ENCODE measurements at places on chromosomes 7 and 10.

DNA sequence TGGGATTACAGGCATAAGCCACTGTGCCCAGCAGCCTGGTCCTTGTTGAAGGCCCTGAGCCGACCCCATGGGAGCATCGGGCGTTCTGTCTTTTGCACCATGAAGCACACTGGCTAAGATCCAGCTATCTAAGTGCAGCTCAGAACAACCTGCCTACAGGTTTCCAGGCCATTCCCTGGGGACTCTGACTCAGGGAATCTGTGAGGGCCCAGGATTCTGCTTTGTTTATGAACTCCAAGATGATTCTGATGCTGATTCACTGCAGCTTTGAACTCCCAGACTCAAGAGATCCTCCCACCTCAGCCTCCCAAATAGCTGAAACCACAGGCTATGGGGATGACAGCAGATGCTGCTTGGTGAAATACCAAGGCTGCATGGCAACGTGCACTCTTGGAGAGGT lies 30.2 kb downstream of the NPTX2 start:
- no peak for DNase-seq

DNA sequence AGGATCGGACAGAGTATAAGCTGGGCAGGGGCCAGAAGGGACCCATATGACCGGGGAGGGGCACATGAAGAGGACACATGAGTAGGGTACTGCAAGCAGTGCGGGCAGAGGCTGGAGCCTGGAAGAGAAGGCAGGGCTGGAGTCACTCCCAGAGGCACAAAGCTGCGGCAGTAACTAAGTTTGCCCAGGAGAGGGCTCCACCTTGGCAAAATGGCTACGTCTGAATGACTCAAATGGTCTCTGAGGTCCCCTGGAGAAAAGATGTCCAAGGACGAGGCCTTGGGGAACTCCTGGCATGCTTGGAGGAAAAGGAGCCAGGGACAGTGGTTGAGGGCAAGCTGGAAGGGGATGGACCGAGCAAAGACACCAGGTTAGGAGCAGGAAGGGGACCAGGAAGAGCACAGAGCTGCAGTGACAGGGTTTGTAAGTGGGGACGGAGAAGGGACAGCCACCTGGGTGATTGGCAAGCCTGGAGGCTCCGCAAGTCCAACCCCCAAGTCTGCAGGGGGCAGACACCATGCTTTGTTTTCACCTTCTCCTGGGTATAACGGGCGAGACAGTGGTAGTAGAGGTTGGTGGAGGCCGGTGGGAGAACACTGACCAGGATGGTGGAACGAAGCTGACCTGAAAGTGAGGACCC lies 43.1 kb upstream of the LBX1 start:
- no peak for DNase-seq

GRCh38 chr10:105268961-105269360 lies 627.9 kb downstream of the SORCS3 start:
- DNase-seq: no peak

DNA sequence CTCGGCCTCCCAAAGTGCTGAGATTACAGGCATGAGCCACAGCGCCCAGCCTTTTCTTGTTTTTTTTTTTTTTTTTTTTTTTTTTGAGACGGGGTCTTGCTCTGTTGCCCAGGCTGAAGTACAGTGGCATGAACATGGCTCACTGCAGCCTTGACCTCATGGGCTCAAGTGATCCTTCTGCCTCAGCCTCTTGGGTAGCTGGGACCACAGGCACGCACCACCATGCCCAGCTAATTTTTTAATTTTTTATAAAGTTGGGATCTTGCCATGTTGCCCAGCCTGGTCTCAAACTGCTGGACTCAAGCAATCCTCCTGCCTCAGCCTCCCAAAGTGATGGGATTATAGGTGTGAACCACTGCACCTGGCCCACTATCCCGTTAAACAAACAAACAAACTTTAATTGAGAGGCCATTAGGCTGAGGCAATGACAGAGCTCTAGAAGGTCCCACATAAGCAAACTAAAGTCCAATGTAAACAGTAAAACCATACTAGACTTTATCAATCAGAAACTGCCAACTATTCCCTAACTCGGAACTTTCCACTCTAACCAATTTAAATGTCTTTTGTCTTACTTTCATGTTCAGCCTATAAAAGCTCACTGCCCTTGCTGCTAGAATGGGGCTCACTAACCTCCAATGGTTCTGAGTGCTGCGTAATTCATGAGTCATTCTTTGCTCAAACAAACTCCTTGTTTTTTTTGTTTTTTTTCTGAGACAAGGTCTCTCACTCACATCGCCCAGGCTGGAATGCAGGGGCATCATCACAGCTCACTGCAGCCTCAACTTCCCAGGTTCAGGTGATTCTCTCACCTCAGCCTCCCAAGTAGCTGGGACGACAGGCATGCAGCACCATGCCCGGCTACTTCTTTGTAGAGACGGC lies 1.9 kb downstream of the DHX32 start:
- DNase-seq: peak; percentile 63

- DNase-seq: peak; percentile 82
Measured at GRCh38 chr7:101244375-101245146, at the start of gene FIS1. FIS1 (minus strand) TSS chr7:101245081; CDS start chr7:101245004, 77 bp downstream.

- DNase-seq: no peak
Measured at GRCh38 chr10:74058658-74059057, 60.7 kb downstream of the VCL start.

- DNase-seq: no peak
Measured at GRCh38 chr10:28012990-28013515, 14.2 kb upstream of the ODAD2 start.

DNA sequence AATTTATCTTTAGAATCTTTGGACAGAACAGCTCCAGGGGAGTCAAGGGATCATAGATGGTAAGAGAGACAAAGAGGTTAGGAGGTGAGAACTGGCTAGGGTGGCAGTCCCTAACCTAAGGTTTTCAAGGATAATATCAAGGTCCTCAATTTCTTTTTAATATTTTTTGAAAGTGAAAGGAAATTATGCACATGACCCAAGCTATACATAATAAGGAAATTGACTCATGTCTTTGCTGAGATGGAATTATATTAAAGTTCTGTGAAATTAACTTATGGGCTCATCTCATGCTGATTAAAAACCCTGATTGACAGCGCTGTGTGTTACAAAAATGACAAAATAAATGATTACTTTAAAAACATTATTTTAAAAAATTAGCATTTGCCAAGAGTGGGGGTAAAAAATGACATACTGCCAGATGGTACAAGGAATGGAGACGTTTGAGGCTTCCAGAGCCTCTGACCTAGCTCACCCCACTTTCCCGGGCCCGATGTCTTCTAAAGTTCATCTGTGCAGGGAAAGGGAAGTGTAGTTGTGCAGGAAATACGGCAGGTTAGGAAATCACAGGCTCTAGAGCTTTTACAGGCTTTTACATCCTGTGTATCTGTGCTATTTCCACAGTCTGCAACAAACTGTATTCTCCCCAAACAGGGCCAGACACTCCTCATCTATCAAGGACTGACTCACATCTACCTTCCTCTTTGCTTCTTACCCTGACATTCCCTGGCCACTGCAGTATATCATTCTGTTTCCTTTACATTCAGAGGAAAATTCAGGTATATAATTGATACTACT lies 185.6 kb upstream of the PRSS58 start:
- DNase-seq: no peak

GRCh38 chr7:93817526-93817925 lies 73.0 kb downstream of the TFPI2 start:
- DNase-seq: no peak

- DNase-seq: no peak
Measured at GRCh38 chr10:120995768-120996167, 144.6 kb downstream of the WDR11 start.

GRCh38 chr7:105028004-105028403 lies 14.0 kb downstream of the KMT2E start:
- no peak for DNase-seq

GRCh38 chr10:13698217-13698616 lies 111.5 kb downstream of the PRPF18 start:
- no peak for DNase-seq

- no peak for DNase-seq
Measured at GRCh38 chr7:107591421-107591820, 11.4 kb downstream of the BCAP29 start.

- no peak for DNase-seq
Measured at GRCh38 chr7:159229683-159230475, 85.2 kb upstream of the VIPR2 start.

GRCh38 chr10:109898666-109899355 lies 24.5 kb downstream of the XPNPEP1 start:
- no peak for DNase-seq

- no peak for DNase-seq
Measured at GRCh38 chr7:64904008-64904407, 935 bp downstream of the ZNF273 start.

GRCh38 chr10:78528749-78529204 lies 495.1 kb downstream of the RPS24 start:
- DNase-seq: no peak

GRCh38 chr10:10911035-10911434 lies 106.6 kb upstream of the CELF2 start:
- DNase-seq: no peak

GRCh38 chr10:4865945-4866661 lies 40.1 kb downstream of the AKR1E2 start:
- DNase-seq: no peak

DNA sequence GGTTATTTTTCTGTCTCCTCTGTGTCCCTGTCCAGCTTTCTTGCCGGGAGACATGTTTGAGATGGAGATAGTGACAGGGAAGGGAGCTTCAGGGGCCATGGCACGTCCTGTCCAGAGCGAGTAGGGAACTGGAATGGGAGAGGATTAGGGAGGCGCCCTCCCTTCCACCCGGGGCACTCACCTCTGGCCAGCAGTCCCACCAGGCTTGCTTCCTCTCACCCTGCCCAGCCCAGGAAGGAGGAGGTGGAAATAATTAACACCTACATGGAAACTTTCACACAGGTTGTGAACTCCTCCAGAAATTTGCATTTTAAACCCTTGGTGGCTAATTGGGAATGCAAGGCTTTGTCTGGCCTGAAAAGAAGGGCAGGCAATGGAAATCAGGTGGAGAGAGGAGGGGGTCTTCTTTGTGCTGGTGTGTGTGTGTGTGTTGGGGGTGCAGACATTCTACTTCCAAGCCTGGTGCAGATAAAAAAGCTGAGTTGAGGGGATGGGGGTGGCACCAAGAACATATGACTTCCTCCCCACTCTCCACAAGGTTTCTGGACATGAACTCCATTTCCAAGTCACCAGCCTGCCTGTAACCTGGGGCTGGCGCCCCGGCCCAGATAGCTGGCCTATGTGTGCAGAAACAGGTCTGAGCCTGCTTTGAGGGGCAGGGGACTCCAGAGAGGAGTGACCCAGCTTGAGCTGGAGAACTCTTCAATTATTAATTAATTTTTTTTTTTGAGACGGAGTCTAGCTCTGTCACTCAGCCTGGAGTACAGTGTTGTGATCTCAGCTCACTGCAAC lies 199.4 kb downstream of the CYP26A1 start:
- no peak for DNase-seq

DNA sequence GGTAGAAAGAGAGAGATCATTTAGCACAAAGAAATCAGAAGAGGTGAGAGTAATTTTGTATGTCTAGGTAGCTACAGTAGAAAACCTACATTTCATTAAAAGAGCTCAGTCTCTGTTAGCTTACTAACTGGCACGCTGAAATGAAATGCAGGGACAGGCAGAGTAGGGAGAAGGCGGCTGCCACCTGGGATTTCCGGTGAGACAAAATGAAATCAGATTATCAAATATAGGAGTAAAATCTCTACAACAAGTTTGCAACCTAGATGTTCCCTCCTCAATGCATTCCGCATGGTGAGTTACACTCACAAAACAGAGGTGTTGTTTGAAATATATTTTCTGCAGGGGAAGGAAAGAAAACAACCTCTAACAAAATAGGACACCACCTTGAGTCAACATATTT lies 55.9 kb downstream of the VOPP1 start:
- no peak for DNase-seq

DNA sequence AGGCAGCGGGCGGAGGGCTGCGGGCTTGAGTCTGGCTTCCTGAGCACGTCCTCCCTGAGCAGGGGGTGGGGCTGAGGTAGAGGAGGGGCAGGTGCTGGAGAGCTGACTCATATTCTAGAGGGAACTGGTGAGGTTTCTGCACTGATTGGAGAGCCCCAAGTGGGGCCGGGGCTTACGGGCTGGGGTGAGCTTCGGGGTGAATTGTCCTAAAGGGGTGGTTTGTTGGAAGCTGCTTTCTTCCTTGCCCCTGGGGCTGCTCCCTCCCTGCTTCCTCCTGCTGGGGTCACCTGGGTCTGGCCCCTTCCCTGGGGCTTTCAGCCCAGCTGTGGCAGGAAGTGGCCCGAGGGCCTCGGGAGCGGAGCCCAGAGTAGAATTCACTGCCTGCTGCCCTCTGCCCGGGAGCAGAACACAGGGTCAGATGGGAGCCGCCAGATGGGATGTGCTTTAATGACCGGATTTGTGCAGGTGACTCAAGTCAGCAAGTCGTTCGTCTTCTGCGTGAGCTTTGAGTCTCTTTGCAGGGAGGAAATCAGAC lies 48.6 kb downstream of the FAM20C start:
- DNase-seq: no peak

- no peak for DNase-seq
Measured at GRCh38 chr7:101108330-101108857, 18.5 kb upstream of the SERPINE1 start.

- DNase-seq: no peak
Measured at GRCh38 chr10:30701451-30702173, 72.1 kb upstream of the LYZL2 start.

DNA sequence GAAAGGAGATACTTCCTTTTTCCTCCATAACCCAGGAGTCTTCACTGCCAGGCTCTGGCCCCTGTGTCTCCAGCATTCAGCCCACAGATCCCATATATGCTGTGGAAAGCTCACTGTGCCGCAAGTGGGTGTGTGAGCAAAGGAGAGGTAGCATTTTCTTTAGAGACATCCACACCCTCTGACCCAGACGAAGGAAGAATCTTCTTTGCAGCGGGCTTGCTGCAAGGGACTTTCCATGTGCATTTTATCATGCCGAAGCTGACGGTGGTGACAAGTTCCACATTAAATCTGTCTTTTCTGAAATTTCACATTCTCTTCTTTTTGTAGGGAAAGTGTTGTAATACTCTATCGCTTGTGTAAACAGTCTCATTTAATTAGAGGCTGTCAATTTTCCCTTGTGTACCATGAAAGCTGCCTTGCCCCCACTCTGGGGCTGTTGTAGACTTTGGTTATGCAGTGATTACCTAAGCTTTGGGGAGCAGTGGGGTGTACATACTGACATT lies 409.5 kb downstream of the SUGCT start:
- DNase-seq: no peak

GRCh38 chr7:85705076-85705475 lies 518.2 kb upstream of the SEMA3D start:
- DNase-seq: no peak

DNA sequence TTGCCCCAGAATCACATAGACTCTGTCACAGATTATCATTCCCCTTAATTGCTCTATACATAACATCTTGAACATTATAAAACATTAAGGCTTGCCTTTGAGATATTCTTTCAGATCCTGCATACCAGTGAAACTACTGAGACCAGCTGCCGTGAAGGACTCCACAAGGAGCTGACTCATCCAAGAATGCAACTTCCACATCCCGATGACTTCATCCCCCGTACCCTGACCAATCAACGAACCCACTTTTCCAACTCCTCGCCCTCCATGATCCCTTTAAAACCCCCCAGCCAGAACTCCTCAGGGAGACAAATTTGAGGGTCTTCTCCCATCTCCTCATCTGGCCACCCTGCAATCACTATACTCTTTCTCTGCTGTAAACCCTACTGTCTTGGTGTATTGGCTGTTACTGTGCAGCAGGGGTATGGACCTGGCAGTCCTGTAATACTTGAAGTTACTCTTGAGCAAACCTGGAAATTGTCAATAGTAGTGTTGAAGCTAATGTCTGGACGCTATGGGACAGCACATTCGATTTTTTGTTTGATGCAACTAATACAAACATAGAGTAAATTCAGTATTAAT lies 49.8 kb downstream of the HTR5A start:
- DNase-seq: no peak
